Stimulated activated CD8-positive, alpha-beta memory T cell treated with anti-CD3 and anti-CD28 coated beads, Interleukin-4, amount 100 ng/mL, for 4 hours (primary cell): ENCODE measurements at places on chromosomes 2 and 18.
A peak's percentile ranks its signal among the peaks of the same experiment; 100 is the strongest.

- DNase-seq = no peak
Measured at GRCh38 chr2:61109291-61109690, 43.6 kb downstream of the SANBR start.

DNA sequence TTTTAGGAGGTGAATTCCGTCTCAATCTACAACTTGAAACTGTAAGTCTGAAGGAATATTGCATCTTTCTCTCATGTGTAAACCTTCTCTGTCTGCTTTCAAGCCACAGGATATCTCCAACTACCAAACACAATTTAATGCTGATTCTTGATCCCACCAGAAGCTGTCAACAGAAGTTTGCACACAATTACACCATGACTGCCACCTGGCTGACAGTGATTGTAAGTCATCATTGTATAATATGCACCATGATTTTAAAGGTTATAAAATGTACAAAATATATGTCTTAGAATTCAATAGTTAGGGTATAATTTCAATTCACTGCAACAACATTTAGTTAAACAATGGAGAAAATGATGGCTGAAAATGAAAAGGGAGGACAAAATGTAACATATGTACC is 18.4 kb downstream of the PREPL start:
- no peak for DNase-seq

- no peak for DNase-seq
Measured at GRCh38 chr2:30201990-30202389, 29.3 kb upstream of the LBH start.

GRCh38 chr2:224016963-224017362 is 22.1 kb downstream of the SERPINE2 start:
- no peak for DNase-seq

DNA sequence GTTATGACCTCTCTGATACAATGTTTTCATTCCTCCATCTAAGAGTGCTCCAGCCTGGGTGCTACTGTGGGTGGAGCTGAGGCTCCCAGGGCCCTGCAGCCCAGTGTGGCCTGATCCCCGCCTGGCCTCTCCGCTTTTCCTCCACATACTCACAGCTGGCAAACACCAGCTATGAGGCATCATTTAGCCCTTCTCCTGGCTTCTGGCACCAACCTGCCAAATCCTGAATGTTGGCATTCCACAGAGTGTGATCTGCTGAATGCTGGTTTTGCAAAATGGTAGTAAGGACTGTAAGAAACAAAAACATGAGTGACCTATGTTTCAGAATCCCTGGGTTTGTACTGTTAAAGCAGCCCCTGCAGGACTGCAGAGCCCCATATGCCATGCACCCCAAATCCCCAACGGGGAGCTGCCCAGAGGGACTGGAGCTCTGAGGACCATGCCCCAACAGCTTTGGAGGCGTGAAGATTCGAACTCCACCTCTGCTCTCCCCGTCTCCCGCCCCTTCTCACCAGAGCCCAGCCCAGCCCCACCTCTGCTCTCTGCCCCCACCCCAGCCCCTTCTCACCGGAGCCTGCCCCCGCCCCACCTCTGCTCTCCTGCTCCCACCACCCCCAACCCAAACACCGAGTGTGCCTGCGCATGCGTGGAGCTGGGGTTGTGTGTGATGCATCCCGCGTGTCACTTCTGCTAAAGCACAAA is 4.2 kb downstream of the SLC66A2 start:
- no peak for DNase-seq

- peak; percentile 97 for DNase-seq
Measured at GRCh38 chr2:64523666-64524603, at the start of gene AFTPH. Gene AFTPH (plus strand): TSS chr2:64524328. CDS start chr2:64551475, 27,147 bp downstream.

DNA sequence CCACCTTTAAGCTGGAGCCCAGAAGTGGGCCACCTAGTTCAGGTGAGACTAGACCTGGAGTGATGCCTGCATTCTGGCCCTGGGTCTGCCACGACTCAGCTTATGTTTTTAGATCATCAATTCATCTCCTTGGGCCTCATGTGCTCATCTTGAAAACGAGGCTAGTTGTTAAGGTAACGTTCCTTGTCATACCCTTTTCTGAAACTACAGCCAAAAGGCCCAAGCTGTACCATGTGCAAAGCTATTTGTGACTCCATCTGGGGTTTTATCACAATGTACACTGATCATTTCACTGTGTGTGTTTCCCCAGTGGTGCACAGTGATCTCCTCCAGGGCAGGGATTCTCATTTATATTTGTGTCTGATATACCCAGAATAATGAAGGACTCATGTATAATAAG is 138.4 kb upstream of the COPS8 start:
- no peak for DNase-seq

GRCh38 chr2:109258376-109258775 is 129.4 kb downstream of the SH3RF3 start:
- no peak for DNase-seq

DNA sequence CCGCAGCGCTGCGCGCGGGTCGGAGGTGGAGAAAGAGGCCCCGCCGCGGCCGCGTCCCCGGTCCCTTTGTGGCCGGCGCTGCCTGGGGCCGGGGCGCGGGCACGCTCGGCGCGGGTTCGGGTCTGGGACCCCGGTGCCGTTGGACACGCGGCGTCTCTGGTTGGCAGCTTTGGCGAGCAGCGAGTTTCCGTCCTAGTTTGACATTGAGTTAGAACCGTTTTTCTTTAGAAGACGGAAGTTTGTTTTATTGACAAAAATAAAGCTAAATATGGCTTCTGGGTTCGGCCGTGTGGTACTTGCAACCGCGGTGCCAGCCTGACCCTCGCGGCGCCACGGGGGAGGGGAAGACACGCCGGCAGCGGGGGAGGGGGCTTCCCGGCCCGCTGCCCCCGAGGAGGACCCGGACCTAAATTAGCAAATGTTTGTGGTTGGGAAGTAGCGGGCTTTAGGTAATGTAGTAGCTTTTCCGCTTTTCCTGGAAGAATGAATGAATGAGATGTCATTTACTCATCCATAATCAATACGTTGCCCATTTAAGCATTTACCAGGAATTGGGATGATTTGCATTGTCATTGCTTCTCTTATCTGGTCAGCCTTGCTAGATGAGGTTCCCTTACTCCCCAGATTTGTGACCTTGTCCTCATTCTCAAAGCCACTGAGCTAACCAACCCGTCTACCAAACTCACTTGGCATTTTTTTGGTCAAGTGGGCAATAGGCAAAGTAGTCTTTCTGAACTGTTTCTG is 530 bp downstream of the GALNT1 start:
- DNase-seq = no peak
